BJ (cell line): ENCODE measurements at places on chromosomes 6 and 20. TPM values are rescaled to one million over a fixed set of nuclear protein-coding genes. Genes with fewer than 3 reads are reported as not detected.

Gene SEC23B
- 49.2 and 56.5 TPM in 2 replicates for polyA plus RNA-seq

Gene ANKRD66
- not detected in 2 replicates for polyA plus RNA-seq

Gene NR2E1
- not detected in 2 replicates for polyA plus RNA-seq

Gene ZC3H12D
- 0.02 and 0.04 TPM in 2 replicates for polyA plus RNA-seq

Gene PHACTR3
- polyA plus RNA-seq = not detected in 2 replicates

Gene SNAI1
- 3.6 and 6.5 TPM in 2 replicates for polyA plus RNA-seq

DNA sequence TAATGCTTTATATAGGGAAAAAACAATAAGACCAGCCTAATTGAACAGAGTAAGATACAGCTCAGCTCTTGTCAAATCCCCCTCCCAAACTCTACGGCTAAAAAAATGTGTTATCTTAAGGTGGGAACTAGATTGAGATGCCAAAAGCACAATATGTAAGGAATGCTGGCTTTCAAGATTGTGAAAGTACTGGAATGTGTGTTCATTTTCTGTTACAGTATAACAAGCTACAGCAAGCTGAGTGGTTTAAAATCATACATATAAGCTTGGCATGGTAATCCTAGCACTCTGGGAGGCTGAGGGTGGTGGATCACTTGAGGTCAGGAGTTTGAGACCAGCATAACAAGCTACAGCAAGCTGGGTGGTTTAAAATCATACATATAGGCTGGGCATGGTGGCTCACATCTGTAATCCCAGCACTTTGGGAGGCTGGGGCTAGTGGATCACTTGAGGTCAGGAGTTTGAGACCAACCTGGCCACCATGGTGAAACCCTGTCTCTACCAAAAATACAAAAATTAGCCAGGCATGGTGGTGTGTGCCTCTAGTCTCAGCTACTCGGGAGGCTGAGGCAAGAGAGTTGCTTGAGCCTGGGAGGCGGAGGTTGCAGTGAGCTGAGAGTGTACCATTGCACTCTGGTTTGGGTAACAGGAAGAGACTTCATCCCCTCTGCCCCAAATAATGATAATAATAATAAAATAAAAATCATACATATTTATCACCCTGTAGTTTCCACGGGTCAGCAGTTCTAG is 297.7 kb downstream of the DOK5 start:
- no peak for DNase-seq

DNA sequence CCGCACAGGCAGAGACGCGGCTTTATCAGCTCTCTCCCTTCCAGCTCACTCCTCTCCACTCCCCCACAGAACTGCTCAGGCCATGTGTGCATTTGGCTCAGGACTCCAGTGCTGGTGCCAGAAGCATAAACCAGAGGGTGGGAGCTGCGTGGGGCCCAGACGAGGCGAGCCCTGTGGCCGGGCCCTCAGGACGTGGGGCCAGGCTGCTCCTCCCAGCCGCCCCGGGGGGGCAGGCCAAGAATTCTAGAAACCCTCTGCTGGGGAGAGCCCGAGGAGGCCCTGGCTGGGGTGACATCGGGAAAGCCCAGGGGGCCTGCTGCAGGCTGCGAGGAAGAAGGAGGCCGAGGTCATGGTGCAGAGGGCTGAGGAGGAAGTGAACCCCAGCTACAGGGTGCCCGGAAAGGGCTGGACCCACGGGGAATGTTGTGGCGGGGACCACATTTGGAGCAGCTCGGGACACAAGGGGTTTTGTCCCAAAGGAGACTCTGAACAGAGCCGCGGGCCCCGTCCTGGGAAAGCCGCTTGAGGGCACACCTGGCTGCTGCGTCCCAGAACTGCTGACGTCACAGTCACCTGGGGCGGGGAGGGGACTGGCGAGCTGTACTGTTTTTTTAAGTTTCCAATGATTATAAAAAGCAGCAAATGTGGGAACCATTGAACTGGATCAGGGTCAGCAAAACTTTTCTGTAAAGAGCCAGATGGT is 107.1 kb downstream of the BANF2 start:
- peak; percentile 49 for DNase-seq

DNA sequence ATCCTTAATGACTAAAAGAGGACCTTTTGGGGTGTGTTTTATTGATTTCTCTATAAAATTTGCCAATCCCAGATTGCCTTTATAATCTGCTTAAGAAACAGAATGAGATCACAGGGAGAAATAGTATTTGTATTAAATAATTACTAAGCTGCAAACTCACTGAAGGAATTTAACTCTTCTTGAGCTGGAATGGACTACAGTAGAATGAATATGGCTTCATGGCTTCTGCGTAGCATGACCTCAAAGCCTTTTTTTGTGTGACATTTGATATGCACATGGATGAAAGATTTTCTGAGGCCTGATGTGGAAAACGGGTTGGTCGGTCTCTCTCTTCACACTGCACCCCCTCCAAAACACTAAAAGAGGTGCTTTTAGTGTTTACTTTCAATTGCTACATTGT is 115.9 kb downstream of the QKI start:
- DNase-seq = no peak

DNA sequence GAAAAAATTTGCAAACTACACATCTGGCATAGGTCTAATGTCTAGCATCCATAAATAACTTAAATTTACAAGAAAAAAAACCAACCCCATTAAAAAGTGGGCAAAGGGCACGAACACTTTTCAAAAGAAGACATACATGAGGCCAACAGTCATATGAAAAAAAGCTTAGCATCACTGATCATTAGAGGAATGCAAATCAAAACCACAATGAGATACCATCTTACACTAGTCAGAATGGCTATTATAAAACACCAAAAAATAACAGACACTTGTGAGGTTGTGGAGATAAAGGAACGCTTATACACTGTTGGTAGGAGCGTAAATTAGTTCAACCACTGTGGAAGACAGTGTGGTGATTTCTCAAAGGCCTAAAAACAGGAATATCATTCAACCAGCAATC is 33.7 kb upstream of the EPB41L2 start:
- DNase-seq = no peak

DNA sequence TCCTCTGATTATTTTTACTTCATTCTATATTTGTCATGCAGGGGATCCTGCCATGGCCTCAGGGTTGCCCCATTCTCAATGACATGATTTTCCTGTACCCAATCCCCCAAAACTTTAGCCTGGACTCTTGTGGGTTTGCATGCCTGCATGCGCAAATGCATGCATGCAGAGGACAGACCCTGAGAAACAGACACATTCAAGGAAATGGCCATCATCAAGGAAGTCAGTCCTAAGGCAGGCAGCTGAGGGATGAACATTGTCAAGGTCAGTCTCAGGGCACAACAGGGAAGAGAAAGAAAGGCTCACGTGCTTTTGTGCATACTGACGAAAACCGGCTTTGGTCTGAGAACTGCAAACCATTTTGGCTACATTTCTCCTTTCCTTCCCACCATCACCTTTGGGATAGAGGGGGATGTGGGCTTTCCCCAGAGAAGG is 13.1 kb downstream of the NEDD9 start:
- DNase-seq = no peak

DNA sequence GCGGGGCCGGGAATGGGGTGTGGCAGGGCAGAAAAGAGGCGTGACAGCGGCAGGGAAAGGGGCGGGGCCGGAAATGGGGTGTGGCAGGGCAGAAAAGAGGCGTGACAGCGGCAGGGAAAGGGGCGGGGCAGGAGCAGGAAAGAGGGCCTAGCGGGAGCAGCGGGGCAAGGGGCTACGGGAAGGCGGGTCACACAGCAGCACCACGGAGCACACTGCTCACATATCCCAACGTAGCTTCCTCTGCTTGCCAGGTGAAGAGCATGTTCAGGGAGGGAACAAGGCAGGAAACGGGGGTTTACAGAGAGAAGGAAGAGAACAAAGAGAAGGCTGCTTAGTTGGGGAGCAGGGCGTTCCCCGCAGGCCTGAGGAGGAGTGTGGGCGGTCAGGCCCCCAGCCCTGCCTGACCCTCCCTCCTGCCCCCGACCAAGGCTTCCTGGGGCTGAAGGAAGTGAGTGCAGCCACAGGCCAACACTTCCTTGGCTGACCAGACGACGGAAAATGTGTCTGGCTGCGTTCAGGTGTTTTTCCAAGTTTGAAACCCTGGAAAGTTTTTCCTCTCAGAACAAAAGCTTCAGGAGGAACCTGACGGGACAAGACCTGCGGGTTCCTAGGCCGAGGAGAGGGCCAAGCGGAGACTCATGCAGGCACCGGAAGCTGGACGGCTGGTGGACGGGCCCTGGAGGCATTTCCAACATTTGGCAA is 13.8 kb downstream of the UCKL1 start:
- DNase-seq = no peak

DNA sequence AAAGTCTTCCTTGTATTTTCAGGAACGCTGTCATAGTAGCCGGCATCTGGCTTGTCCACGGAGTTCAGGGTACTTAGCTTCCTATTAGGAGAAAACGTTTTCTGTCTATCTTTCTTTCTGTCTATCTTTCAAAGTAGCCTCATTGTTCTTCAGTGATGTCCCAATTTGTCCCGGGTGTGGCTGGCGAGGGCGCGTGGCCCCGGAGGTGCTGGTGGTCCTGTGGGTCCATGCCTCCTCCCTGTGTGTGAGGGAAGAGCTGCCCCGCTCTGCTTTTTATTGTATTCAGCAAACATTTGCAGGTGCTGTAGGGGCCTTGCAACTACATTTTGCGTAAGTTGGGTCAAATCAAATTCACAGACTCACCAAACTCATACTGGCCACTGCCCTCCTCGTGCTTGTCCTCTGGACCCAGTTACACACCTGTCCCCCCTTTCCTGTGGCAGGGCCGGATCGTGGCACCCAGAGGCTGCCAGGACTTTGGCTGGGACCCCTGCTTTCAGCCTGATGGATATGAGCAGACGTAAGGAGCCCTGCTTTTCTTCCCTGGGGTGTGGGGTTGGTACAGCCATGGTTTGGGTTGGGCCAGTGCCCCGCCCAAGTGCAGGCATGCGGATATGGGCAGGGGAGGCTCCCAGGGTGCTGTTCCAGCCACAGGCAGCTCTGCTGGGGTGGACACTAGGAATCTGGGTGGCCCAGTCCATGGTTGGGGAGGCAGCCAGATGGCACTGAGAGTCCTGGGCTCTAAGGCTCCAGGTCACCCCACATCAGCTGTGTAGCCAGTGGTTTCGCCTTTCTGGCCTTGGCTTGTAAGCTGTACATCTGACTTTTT is 12.3 kb downstream of the ITPA start:
- DNase-seq = no peak

DNA sequence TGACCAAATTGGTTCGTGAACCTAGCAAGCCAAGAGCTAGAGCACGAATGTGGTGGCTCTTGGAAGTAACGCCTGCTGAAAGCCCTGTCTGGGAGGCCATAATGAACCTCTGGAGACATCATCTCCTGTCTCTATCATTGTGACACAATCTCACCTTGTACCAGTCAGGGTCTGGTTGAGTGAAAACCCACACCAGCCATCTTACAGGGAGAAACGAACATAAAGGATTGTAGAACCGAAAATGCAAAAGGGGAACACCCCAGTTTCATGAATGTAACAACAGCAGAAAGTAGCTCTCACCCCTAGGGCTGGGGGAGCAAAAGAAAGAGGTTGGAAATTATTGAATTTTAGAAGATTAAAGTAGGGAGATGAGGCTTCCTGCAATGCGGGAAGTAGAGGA is 50.9 kb upstream of the TAB2 start:
- DNase-seq = no peak

- DNase-seq = no peak
Observed at GRCh38 chr20:60011512-60012507, 53.6 kb downstream of the CDH26 start.

GRCh38 chr20:61623451-61623850 is 371.4 kb downstream of the CDH4 start:
- no peak for DNase-seq

DNA sequence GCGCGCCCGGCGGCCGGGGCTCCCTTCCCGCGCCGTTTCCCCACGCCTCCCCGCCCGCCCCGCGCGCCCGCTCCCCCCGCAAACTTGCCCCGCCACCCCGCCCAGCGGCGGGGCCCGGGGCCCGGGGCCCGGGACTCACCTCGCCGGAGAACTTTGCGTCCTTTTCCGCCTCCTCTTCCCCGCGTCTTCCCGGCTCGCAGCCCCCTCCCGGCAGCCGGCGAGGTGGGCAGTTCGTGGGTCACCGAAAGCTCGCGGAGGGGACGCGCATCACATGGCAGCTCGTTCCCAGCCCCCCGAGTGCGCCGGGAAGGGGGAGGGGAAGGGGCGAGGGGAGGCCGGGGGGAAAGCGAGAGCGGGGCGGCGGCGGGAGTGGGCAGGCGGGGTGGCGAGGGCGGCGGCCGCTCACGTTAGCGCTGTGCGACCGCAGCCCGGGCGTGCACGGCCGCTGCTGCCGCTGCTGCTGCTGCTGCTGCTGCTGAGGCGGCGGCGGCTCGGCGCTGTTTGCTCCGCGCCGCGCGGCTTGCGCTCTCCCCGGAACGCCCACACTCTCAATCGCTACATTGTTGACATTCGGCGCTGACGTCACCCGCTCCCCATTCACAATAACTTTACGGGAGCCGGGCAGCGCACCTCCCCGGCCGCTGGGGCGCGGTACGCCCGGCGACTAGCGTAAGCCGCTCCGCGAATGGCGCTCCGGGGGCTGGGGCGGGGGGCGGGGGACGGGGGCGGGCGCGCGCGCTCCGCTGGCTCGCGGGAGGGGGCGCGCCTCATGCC is at the start of gene BACH2:
Gene BACH2, minus strand, starts transcription at position 503 of the 774 bp plus-strand sequence. CDS start 287,999 bp downstream, outside the sequence.
- no peak for DNase-seq

GRCh38 chr6:52909531-52909930 is at the start of gene GSTA3:
GSTA3 (minus strand) TSS chr6:52909698; CDS start chr6:52905834, 3,864 bp downstream.
- DNase-seq = no peak

GRCh38 chr6:15256538-15257271 is 10.8 kb downstream of the JARID2 start:
- no peak for DNase-seq

DNA sequence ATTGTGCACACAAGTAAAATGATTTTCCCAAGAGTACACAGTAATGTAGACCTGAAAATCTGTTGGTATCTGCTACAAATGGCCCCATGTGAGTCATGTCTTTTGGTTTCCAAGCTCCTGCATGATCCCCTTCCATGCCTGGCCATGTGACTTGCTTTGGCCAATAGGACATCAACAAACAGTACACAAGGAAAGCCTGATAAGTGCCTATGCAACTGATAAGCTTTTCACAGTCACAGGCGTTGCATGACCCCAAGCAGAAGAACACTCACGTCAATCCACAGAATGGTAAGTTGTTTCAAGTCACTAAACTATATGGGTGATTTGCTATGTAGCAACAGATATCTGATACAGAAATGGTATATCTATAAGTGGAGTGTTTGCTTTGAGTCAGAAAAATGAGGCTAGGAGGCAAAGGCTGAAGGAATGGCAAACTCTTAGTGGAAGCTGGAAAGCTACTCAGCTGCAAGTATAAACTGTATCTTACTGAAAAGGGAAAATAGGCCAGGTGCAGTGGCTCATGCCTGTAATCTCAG is 160.1 kb upstream of the BEND3 start:
- no peak for DNase-seq
